ENCODE measurements at places on chromosomes 12 and 14.

GRCh38 chr14:85250414-85251189 lies 279.3 kb upstream of the FLRT2 start:
- H3K4me1 ChIP-seq, result no peaks in the 10 kb centered on the region
- no peaks in the 10 kb centered on the region for H3K27me3 ChIP-seq
- no peak overlapping the region for H3K4me3 ChIP-seq

DNA sequence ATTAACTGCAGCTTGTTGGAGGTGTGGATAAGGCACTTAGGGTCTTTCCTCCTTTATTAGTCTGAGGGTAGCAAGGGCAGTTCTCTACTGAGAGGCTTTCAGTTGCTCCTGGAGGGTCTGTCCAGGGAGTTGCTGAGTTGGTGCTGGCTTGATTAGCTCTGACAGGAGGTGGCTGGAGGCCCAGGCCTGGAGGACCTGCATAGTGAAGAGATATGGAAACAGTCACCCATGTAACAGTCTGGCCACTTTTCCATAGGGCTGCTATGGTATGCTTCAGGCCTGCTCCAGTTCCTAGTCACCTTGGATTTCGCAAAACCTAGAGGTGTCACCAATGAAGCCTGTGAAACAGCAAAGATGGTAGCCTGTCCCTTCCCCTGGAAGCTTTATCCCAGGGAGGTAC lies 143.3 kb upstream of the SLC38A2 start:
- no peak for DNase-seq
- no peaks in the 10 kb centered on the region for H3K4me1 ChIP-seq
- H3K27ac ChIP-seq, result no peak overlapping the region
- H3K27me3 ChIP-seq, result no peaks in the 10 kb centered on the region

DNA sequence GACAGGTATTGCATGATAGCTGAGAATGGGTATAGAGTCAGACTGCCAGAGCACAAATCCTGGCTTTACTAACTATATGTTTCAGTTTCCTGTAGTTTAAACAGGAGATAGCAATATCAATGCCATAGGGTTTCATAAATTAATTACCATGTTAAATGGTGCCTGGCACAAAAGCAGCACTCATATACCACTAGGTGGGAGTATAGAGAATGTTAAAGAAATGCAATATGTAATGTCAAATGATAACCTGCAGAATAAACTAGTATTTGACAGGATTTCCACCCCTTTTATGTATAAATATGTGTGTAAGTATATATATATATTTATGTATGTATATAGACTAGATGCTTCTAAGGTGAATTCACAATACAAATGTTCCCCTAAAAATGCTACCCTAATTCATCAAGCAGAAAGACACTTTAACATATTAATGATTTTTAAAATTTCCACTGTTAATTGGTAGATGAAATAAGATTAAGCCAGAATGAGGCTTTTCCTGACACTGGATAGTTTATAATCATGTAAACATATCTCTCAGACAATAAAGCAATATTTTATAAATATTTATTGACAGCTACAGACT lies 8.6 kb downstream of the WDR89 start:
- no peak overlapping the region for H3K27ac ChIP-seq
- peak; percentile 36 for DNase-seq
- H3K27me3 ChIP-seq, result no peaks in the 10 kb centered on the region
- H3K4me3 ChIP-seq, result no peak overlapping the region
- peaks cover 16% of the 10 kb centered on the region for H3K36me3 ChIP-seq

DNA sequence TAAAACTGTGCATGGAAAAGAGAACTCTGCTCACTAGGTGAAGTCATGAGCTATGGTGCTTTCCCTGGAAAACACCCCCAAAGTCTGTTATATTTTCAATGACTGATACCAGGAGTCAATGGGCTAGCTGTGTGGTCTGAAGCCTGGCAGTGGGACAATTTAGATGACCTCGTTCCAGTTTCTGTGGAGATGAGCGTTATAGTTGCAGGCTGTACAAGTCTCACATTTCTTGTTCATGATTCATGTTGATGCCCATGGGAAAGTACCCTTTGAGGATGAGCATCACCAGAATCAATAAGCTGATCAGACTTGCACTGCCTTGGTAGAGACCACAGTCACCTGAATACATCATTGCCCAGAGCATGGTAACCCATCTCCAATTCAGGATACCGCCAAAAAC lies 70.7 kb downstream of the NOVA1 start:
- H3K27ac ChIP-seq, result no peak overlapping the region
- H3K4me3 ChIP-seq, result no peak overlapping the region
- no peaks in the 10 kb centered on the region for H3K27me3 ChIP-seq
- no peak for DNase-seq
- H3K36me3 ChIP-seq, result no peaks in the 10 kb centered on the region

GRCh38 chr14:33376510-33376909 lies 437.8 kb downstream of the NPAS3 start:
- no peaks in the 10 kb centered on the region for H3K27me3 ChIP-seq
- no peaks in the 10 kb centered on the region for H3K4me1 ChIP-seq
- H3K4me3 ChIP-seq, result no peak overlapping the region
- H3K27ac ChIP-seq, result no peak overlapping the region

DNA sequence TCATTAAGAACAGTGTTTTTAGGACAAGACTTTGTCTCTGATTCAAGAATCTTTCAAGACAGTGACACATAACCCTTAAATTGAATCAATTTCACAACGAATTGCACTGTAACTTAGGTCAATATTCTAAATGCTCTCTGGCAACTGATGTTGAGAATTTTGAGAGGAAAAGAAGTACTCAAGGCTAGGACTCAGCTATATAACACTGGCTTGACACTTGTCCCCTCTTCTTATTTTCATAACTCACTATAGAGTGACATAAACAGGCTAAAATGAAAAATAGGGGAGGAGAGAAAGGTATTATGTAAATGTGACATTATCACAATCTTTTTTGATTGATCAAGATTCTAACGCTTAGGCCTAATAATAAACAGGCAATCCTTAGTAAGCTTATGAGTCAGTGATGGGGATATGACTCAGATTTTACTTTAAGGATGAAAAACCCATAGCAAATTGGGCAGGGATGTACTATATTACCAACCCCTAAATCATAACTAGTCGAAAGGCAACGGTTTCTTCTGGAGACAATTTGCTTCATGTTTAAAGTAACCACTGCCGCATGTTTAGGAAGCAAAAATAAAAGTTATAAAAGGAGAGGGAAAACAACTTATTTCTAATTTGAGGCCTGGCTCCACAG lies 10.9 kb downstream of the BTG1 start:
- peak overlapping the region; percentile 79 for H3K27ac ChIP-seq
- H3K36me3 ChIP-seq, result peaks cover 6% of the 10 kb centered on the region
- DNase-seq, result no peak
- H3K4me3 ChIP-seq, result peak overlapping the region; percentile 38
- H3K4me1 ChIP-seq, result peaks cover 71% of the 10 kb centered on the region

GRCh38 chr12:122203301-122204166 lies at the start of gene B3GNT4:
B3GNT4 (plus strand) TSS chr12:122203709; CDS start chr12:122204619, 910 bp downstream.
- peaks cover 7% of the 10 kb centered on the region for H3K36me3 ChIP-seq
- H3K27me3 ChIP-seq, result no peaks in the 10 kb centered on the region
- peak within 1 kb of the TSS; percentile 69 for H3K4me3 ChIP-seq
- H3K27ac ChIP-seq, result peak within 1 kb of the TSS; percentile 39
- peak; percentile 85 for DNase-seq

- H3K4me3 ChIP-seq, result 0 out of 2 replicates have a peak overlapping the region, but pooled peaks have one; percentile 26
- H3K27me3 ChIP-seq, result no peaks in the 10 kb centered on the region
- H3K4me1 ChIP-seq, result peaks cover 23% of the 10 kb centered on the region
- H3K36me3 ChIP-seq, result no peaks in the 10 kb centered on the region
- DNase-seq, result peak; percentile 27
- peak overlapping the region; percentile 32 for H3K27ac ChIP-seq
Measured at GRCh38 chr12:68245180-68246021, 8.0 kb downstream of the IL22 start.

DNA sequence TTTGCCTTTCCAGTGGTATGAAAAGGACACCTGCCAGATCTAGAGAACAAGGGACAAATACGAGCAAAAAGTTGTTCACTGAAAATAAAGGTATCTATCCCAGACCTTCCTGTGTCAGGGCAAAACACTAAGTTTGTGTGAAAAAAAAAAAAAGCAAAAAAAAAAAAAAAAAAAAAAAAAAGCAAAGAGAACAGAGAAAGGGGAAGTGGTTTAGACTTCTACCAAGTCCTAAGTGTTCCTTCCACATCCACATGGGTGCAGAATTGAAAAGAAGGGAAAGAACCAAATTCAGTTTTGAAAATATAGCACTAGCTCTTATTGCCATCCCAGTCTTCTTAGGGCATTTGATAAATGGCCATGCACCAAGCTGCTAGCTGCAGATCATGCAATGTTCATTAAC lies 41.7 kb downstream of the ZCRB1 start:
- no peak overlapping the region for H3K27ac ChIP-seq
- H3K4me1 ChIP-seq, result peaks cover 3% of the 10 kb centered on the region
- H3K27me3 ChIP-seq, result no peaks in the 10 kb centered on the region
- H3K4me3 ChIP-seq, result no peak overlapping the region
- no peak for DNase-seq
- H3K36me3 ChIP-seq, result no peaks in the 10 kb centered on the region

DNA sequence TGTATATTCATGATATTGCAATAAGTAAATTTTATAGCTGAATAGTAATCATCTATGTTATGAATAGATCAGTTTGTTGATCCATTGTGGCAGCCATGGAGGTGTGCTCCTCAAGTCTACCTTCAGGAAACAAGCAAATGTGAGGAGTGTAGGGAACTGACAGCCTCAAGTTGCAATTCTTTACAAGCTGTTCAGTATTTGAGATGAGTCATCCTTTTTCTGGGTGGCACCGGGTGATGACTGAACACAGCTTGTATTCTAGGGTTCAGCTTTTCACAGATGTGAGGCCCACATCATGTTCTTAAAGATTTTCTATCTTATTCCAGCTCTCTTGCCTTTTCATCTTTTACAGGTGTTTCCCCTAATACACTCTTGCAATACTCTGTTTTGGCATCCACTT lies 452.4 kb downstream of the KCNH5 start:
- no peak overlapping the region for H3K4me3 ChIP-seq
- H3K36me3 ChIP-seq, result no peaks in the 10 kb centered on the region

DNA sequence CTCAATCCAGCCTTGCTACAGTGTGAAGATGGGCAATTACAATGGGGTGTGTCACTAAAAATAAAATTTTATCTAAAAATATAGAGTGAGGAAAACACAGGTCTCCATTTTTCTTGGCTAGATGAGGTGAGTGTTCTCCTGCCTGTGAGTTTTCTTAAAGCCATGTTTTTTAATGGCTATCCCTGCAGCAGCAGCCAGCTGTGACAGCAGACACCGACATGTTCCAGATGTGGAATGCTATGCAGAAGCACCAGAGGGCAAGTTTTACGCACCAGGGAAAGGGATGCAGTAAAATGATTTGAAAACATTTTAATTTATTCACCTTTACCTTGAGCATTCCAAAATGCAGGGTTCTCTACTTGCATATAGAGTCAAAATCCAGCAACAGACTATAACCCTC lies 577.0 kb upstream of the STXBP6 start:
- DNase-seq, result no peak
- H3K4me3 ChIP-seq, result no peak overlapping the region
- no peaks in the 10 kb centered on the region for H3K27me3 ChIP-seq
- no peaks in the 10 kb centered on the region for H3K4me1 ChIP-seq

- no peaks in the 10 kb centered on the region for H3K27me3 ChIP-seq
- peaks cover 36% of the 10 kb centered on the region for H3K36me3 ChIP-seq
- peak overlapping the region; percentile 30 for H3K27ac ChIP-seq
- H3K4me3 ChIP-seq, result no peak overlapping the region
Measured at GRCh38 chr14:70982200-70982599, 74.9 kb downstream of the PCNX1 start.

DNA sequence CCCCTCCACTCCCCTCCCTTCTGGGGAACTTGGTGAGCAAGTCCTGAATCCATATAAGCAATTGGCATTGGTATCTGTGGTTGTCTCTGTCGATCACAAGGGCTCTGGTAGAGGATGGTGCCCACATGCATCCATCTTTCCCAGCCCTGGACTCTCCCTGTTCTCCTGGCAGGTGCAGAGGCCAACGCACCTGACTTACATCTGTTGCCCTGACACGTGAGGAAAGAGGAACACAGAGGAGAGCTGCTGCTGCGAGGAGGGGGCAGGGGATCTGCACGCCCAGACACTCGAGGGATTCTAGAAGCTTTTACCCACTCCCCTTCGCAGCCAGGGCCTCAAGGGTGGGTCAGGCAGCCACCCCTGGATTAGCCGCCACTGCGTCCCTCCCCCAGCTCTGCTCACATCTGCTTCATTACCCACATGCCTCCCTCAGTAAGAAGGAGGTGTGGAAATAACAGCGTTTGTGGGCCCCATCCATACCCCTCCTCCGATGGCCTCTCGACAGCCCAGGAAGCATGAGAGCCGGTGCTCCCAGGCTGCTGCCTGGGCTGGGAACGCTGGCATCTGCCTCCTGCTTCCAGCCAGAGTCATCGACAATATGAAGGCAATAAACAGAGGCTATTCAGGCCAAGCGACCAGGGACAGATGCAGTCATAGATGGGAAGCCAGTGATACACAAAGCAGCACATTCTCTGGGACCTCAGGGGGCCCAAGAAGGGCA lies 56.5 kb downstream of the KDM2B start:
- DNase-seq, result no peak
- no peaks in the 10 kb centered on the region for H3K36me3 ChIP-seq
- no peak overlapping the region for H3K4me3 ChIP-seq
- no peak overlapping the region for H3K27ac ChIP-seq
- peaks cover 4% of the 10 kb centered on the region for H3K4me1 ChIP-seq

- H3K36me3 ChIP-seq, result peaks cover 23% of the 10 kb centered on the region
- H3K4me1 ChIP-seq, result peaks cover 37% of the 10 kb centered on the region
- H3K27ac ChIP-seq, result peak overlapping the region; percentile 23
- no peaks in the 10 kb centered on the region for H3K27me3 ChIP-seq
- no peak overlapping the region for H3K4me3 ChIP-seq
Measured at GRCh38 chr14:102201776-102202175, 62.1 kb downstream of the WDR20 start.

GRCh38 chr14:73887318-73887616 lies 608 bp downstream of the ZNF410 start:
- peaks cover 4% of the 10 kb centered on the region for H3K36me3 ChIP-seq
- peak overlapping the region; percentile 86 for H3K27ac ChIP-seq
- no peaks in the 10 kb centered on the region for H3K27me3 ChIP-seq

DNA sequence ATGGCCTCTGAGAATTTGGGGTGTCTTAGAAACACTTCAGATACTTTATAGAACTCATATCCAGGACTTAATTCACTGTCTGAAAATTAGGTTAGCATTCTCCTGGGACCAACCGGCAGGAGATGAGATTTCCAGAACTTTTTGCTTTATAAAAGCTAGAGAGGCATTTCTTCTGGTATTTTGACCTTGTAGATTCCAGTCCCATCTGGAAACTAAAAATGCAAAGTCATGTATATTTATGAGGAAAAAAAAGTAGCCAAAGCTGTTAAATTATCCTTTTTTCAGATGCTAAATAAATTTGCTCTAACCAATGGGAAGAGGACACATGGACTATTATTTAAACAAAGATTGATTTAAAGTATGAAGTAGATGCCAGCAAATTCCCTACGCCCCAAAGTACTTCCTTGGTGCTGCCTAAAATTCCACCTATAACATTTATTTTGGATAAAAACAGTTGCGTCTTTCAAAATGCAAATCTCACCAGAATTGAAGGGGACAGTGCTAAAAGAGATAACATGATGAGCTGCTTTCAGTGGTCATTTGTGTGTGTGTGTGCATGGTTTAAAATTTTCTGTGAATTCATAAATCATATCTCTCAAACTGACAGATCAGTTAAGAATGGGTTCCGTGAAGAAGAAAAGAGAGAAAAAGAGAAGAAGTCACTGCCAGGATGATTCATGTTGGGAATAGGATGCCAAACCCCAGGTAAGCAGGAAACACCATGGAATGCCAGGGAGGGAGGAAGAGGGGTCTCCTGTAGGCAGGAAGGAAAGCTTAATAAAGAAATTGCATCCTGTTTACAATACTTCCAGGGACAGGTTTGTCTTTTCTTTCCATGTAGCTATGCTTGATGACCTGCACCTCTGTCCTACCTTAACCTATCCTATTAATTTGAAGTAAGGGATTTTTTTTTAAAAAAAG lies 97.7 kb upstream of the RGS6 start:
- DNase-seq, result no peak
- H3K27ac ChIP-seq, result no peak overlapping the region
- no peaks in the 10 kb centered on the region for H3K27me3 ChIP-seq
- no peaks in the 10 kb centered on the region for H3K4me1 ChIP-seq
- no peak overlapping the region for H3K4me3 ChIP-seq

All from SK-N-SH (cell line).